T-cell (primary cell): ENCODE measurements at places on chromosomes 2 and 18.

DNA sequence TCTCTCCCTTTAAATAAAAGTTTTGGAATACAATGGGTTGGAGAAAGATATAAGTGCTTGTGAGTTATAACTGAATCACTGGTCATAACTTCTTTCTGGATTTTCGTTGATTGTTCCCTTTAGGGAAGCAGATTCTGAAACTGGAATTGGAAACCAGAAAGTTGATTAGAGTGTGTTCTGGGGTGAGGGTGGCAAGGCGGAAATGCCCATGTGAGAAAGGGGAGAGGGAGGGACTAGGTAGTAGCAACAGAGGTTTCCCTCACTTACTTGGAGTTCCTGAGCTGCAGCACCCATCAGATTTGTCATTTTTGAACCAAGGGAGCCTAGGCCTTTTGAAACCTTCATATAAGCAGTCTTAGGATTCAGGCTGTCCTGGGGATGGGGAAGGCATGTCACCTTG lies 453.4 kb downstream of the KCNJ3 start:
- DNase-seq: no peak

GRCh38 chr2:197159661-197160211 lies 150.8 kb downstream of the ANKRD44 start:
- DNase-seq: no peak

- peak; percentile 14 for DNase-seq
Observed at GRCh38 chr2:190627448-190628412, 21.2 kb upstream of the NAB1 start.

- no peak for DNase-seq
Observed at GRCh38 chr2:48725696-48726494, 29.6 kb downstream of the LHCGR start.

- no peak for DNase-seq
Observed at GRCh38 chr2:60306267-60306861, 247.1 kb downstream of the BCL11A start.

GRCh38 chr2:148909114-148909513 lies 34.1 kb downstream of the KIF5C start:
- DNase-seq: no peak

DNA sequence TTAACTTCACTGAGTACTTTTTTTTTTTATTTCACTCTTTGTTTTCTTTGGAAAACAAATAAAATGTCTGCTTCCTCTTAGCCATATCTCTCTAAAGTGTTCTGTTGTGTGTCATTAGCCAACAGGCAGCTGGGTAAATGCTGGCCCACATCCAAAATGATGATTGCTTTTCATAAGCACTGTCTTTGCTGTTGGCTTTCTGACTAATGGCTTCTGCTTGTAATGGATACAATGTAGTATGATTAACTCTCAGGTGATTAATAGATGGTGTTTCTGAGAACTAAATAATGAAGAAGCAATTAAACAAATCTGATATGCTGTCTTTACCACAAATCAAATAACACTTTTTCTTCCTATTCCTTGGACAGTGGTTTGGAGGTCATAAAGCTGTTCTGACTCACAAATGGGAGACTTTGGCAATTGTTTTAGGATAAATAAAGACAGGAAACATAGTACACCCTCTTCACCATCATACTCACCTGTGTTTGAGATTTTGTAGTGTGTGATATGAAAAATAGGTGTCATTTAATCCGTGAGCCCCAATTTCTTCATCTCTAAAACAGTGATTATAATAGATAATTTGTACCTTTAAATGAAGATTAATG lies 888.4 kb downstream of the TSN start:
- DNase-seq: no peak

- DNase-seq: no peak
Observed at GRCh38 chr2:122180972-122181371, 425.5 kb downstream of the TSN start.

DNA sequence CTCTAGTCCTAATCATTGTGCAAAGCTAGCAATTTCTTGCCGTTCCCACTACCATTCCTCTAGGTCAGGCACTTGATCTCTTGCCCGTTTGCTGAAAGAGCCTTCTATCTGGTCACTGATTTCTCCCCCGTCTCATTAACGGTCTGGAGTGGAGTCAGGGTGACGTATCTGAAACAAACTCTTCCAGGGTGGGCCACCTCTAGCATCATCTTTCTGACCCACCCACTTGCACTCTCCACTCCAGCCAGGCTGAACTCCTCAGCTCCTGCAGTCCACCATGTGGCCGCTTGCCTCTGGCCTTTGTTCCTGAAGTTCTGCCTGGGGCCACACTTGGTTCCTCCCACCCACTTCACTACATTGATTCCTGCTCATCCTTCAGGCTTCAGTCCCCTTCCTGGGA lies 13.3 kb downstream of the BCL2 start:
- DNase-seq: no peak

DNA sequence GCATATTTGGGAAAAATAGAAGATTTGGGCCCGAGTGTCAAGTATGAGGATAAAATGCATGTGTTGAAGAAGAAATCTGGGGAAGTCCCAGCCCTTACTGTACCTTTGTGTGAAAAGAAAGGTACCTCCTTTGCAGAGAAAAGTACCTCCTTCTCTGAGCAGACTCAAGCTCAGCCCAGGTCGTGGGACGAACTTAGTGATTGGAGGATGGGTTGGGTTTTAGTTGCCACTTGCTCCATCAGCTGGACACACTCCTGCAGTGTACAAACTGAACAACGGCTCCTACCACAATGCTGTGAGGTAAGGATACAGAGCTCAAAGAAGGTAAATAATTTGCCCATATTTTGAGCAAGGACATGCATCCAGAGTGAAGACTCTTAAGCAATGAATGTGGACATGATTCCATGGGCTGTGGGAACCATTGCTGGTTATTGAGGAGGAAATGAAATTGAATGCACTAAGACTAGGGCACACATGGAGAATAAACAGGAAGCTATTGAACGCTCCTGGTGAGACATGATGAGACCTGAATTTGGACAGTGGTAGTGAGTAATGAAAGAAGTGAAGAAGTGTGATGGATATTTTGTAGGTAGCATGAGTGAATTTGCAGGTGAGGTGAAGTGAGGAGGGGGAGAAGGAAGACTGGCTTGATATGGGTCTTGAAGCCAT lies 49.8 kb upstream of the IL1RL1 start:
- no peak for DNase-seq

GRCh38 chr2:28210535-28210934 lies 182.1 kb upstream of the FOSL2 start:
- no peak for DNase-seq

DNA sequence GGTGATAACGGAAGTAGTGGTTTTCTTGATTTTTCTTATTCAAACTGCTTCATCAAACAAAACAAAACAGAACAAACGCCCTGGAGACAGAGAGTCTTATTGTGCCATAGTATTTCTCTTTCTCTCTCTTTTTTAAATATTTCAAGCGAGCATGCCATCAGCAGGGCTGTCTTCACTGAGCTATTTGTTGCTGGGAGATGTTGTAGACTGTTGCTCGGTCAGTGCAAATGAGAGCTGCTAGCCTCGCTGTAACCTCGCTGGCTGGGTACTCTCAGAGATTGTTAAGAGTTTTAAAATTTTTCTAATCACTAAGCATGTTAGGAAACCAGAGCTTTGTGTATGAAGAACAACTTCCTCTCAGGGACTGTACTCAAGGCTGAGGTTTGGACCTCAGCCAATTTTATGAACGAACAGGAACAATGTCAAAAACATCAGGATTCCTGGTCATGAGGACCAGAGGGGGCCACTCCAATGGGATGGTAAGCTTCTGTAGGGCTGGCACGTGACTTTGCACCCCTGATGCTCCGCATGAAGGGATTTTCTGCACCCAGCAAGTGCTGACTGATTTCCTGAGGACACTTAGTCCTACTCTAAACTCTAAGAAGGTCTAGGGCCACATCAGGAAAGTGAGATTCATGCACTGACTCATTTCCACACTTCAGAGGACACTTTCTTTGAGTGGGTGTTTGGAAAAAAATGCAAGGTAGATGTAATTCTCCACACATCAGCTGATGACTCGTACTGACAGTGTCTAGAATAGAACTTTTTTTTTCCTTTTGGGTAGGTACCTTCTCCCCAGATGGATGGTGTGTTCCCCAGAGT lies 59.8 kb upstream of the IL1R1 start:
- DNase-seq: no peak

- no peak for DNase-seq
Observed at GRCh38 chr2:32478889-32479620, 122.2 kb downstream of the BIRC6 start.

DNA sequence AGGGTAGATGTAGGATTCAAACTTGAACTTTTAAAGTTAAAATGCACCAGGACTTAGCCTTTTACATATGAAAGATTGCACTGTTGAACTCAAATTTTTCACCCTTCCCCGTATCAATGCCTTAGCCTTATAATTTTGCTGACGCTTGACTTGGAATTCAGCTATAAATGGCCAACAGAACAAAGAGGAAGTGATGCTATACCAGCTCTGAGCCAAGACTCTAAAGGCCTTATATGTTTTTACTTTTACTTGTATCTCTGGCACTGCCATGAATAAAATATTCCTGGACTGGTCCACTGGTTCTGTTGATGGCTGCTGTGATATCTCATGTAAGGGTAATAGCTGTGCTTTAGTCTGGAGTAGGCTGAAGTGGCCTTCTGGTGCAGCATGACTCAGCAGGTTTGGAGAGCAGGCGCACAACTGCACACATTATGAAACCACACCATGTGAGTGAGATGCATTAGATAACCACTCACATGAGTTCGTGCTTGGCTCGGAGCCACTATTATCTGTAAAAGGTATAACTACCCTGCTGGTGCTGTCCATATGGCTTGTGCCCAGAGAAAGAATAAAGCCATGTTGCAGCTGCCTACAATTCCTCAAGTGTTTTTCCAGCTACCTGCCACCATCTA lies 8.4 kb upstream of the IER3IP1 start:
- no peak for DNase-seq

DNA sequence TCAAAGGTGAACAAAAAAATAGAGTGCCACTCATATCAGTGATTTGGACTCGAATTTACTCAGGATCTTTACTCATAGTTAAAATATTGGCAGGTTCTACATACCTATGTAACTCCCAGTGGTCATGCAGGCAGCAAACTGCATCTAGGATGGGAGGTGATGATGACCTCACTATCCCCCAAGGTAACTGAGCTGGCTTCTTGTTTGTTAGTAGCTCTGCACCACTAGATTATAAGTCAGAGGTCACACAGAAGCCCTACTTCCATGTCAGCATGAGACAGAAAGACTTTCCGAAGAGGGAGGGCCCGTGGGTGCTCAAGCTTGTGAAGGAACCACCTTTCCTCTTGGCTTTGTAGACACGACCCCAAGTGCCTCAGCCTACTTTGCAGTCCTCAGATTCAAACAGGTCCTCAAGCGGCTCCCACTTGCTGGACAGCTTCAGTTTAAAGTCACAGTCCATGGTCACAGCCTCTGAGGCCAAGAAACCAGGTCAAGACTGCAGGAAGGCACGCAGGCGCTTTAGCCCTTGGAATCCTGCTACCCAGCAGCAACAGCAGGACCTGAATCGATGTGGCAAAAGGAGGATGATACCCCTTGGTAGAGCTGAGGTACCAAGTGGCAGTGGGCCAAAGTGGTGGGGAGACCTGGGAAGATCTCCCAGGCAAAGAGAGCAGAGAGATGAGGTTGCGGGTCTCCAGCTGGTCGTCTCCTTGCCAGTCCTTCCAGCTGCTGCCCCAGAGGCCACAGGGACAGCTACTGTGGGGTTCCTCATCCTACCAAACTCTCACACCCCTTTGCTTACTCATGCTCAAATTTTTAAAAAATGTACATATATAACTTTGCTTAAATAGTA lies 4.3 kb downstream of the NTSR2 start:
- no peak for DNase-seq

DNA sequence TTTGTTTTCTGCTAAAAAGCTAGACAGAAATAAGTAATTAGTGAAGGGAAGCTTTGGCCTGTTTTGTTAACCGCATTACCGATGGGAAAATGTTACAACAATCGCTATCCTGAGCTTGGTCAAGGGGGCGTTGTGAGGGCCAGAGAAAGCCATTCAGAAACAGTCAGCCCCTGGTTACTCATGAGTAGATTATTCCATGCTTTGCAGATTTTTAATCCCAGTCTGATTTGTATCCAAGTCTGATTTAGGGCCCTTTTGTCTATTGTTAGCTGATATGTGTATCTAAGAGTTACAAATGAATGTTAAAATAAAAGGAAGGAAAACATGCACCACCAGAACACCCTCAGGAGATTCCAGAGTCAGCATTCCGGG lies 99.1 kb downstream of the PRPF40A start:
- no peak for DNase-seq

DNA sequence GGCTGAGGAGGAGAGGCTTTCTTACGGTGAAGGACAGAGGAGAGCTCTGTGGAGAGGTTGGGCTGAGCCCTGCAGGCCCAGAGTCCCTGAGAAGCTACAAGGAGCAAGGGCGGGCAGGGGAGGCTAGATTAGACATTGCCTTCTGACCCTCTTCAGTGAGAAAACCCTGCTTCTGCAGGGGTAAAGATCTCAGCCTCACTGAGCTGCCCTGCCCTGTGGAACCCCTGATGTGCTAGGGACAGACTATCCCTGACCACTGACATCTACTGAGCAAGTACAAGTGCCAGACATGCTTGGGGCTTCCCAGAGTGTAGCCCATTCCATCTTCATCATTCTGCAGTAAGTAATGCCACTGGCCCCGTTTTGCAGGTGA lies 111.5 kb downstream of the CYP26B1 start:
- no peak for DNase-seq

- DNase-seq: no peak
Observed at GRCh38 chr2:232333361-232334135, 45.0 kb upstream of the ALPP start.

DNA sequence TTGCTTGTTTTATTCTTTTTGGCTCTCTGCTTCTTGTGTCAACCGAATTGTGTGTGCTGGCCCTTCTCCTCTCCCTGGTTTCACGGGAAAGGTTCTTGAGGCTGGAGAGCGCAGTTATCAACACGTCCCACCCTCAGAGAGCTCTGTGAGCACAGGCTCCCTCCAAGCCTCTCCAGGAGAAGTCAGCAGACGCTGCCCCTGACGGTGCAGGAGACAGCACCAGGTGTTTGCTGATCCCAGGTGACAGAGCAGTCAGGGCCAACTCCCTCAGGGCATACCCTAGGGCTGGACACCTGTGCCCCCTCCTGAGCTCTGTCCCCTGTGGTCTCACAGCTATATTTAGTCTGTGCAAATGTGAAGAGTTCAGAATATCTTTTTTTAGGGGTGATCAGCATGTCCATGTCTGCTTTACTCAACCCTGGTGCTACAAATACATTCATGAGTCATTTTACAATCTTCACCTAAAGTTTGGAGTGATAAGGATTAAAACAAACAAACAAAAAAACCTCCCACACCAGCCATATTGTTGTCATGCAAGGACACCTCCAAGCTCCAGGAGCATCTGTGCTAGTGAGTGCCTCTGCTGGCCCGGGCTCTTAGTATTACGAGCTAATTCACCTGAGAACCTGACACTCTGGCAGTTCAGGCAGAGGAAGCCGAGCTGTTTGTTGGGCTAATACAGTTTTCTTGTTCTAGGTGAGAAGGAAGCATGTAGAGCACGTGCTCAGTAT lies 65.9 kb upstream of the TMEM200C start:
- DNase-seq: no peak

- DNase-seq: no peak
Observed at GRCh38 chr2:121613774-121614173, 35.5 kb downstream of the CLASP1 start.

DNA sequence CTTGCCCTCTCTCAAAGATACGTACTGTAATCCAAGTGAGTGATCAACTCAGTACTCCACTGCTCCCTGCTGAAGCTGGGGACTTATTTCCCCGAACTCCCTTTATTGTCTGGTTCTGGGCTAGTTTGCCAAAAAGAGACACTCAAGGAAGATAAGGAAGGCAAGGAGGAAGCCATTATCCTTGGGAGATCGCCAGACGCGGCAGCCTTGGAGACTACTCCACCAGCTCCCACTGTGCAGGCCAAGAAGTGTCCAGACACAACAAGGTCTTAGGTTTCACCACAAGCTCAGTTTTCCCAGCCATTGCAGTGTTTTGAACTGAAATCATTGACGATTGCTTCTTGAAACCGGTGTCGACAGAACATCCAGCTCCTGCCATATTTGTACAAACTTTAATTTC lies 439.6 kb upstream of the UBE2E3 start:
- no peak for DNase-seq
